ENCODE measurements at places on chromosomes 6 and 20.

GRCh38 chr6:129284225-129284624 is 401.3 kb downstream of the LAMA2 start:
- no peak for DNase-seq

- no peak for DNase-seq
Observed at GRCh38 chr6:63180367-63180766, 30.9 kb upstream of the FKBP1C start.

GRCh38 chr6:25899123-25899522 is 25.1 kb upstream of the SLC17A3 start:
- DNase-seq: no peak

GRCh38 chr20:35091816-35092523 is 637 bp downstream of the TRPC4AP start:
- DNase-seq: peak; percentile 28

- no peak for DNase-seq
Observed at GRCh38 chr20:40462566-40462965, 226.5 kb downstream of the MAFB start.

DNA sequence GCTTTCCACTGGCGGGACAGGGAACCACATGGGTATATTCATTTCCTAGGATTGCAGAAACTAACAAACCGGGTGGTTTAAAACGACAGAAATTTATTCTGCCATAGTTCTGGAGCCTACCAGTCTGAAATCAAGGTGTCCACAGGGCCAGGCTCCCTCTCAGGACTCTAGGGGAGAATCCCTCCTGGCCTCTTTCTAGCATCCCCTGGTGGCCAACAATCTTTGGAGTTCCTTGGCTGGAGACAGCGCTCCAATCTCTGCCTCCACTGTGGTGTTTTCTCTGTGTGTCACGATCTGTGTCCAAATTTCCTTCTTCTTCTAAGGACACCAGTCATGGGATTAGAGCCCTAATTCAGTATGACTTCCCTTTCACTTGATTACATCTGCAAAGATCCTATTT is 95.0 kb downstream of the SCML4 start:
- DNase-seq: peak; percentile 42

DNA sequence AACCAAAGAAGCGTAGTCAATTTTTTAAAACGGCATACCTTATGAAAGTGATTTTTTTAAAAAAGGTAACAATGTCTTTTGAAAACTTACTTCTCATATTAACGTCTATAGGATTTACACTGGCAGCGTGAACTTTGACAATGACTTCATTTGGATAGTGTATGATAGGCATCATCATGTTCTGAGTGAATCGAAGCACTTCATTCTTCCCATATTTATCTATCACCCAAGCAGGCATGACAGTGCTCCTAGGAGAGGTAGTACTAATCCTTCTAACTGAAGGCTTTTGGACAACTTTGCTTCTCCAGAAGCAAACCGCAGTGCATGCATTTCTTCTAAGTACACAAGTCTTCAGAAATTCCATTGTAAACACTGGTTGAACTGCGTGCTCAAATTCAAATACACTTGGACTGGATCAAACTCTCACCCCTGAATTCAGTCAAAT is 618 bp downstream of the RTN4IP1 start:
- no peak for DNase-seq

- DNase-seq: peak; percentile 45
Observed at GRCh38 chr20:35039146-35039545, 53.5 kb downstream of the TRPC4AP start.

DNA sequence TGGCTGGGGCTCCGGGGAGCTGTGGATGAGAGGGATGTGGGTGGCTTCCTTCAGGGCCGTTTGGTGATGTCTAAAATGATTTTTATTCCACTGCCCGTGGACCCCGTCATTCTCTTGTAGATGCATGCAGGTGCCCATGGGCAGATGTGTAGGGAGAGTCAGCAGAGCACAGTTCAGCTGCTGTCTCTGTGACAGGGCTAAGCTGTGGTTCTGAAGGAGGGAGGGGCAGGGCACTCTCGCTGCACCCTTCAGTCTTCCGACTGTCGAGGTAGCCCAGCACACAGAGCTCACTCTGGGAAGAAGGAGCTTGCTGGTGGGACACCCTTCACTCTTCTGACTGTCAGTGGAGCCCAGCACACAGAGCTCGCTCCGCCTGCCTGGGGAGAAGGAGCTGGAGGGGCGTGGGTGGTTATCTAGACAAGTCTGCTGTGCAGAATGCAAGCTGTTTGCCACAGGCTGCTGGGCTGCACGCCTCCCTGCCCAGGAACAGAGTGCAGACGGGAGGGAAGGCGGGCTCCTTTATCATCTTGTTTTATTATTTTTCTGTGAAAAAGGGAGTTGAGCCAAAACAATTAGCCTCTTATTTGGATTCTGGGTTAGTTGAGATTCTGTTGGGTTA is 28.4 kb upstream of the ADRM1 start:
- DNase-seq: no peak

- no peak for DNase-seq
Observed at GRCh38 chr6:40753048-40753447, 165.9 kb upstream of the LRFN2 start.

DNA sequence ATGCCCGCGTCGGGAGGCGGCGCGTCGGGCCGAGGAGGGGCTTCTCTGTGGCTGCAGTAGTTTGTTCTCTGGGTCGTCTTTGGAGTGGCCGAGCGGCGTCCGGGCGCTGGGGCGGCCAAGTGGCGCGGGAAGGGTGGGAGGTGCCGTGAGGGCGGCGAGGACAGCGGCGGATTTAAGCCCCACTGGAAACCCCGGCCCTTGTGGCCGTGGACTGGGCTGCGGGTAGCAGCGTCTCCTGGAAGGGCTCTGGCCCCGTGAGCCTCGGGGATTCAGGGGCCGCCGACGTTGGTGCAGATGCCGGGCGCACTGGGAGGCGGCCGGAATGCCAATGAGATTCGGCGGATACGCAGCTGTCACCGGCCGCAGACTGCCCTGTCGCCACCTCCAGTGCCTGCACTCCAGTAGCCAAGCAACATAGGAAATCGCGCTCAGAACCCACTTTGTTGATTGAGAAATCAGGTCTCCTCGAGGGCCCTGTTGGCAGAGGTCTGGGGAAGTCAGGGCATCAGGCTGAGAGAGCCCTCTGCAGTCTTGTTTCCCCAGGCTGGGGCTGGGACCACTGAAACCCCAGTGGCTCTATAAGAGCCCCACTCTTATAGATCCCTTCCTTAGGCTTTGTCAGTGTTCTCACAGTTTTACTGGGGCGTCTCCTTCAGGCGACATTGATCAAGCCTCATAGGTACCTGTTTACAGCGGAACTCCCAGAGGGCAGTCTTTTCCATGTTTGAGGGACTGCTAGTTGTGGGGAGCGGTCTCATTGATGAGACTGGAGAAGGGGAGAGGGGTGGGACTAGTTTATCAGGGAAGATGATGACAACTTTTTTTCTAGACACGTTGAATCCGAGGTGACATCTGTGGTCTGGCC is 642 bp downstream of the GZF1 start:
- peak; percentile 40 for DNase-seq

DNA sequence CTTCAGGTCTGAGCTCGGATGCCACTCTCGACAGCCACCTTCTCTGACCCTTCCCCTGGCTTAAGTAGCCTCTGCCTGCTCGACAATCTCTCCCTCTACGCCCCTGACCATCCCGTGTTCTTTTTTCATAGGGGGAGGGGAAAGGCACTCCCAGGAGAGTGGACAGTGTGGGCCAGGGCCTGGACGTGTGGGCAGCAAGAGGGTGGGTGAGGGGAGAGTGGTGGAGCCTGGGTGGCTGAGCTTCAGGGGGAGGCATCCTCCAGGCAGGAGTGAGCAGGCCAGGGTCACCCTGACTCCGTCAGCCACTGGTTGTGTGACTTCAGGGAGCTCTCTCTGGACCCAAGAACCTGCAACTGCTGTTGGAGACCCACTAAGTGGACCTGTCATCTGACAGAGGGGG is 92.7 kb downstream of the CEBPB start:
- no peak for DNase-seq
